ENCODE measurements at places on chromosomes 3 and 15.

DNA sequence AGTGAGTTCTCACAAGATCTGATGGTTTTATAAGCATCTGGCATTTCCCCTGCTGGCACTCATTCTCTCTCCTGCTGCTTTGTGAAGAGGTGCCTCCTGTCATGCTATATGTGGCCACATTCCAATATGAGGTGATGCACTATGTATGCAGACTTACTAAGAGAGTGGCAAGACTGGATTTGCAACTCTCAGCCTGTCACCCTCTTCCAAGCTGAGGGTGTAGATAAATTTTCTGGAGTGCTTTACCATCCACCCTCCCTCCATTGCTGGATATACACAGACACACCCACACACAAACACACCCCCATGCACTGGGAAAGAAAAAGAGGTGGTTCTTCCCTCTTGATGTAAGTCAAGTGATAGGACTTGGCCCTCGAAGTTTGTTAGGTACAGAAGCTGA is 30.2 kb upstream of the CHMP2B start:
- no peak for DNase-seq

- DNase-seq, result no peak
Measured at GRCh38 chr3:12982619-12983101, 90.6 kb downstream of the IQSEC1 start.

DNA sequence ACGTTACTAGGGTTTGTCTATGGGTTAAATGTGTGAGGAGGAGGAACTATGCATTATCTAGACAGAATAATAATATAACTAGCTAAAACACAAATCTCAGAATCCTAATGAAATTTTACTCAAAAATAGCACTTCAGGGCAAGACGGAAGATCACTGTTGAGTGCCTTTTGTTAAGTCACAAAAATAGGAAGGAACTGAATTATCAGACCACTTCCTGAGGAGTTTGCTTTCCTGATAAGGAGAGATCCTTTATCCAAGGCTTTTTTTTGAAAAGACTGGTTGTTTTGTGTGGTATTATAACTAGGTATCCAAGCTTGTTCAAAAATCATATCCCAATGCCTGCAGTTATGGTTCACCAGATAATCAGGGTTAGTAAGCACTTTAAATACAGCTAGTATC is 34.6 kb downstream of the NR2E3 start:
- no peak for DNase-seq

DNA sequence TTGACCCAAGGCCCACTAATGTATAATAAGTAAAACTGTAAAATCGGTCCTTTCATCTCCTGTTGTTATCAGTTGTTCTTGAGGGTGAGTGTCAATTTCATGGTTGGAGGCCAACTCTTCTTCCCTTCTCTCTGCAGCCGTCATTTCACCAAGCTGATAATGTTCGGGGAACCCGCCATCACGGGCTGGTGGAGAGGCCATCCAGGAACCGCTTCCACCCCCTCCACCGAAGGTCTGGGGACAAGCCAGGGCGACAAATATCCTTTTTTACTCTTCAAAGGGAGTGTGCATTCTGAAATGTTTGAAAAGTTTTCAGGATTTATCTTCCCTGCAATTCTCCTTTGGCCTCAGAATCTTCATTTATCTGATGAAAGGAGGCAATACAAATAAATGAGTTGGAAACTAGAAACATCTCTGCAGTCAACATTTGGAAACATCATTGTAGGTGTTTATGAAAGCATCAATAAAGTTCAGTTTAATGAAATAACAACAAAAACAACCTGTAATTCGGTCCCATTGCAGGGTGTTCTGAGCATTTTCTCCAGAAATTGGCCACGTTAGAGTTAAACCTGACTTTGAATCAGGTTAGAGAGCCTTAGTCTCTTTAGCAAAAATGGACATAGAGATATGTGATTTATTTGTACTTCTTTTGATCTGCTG is 63.9 kb downstream of the CRTC3 start:
- no peak for DNase-seq

- no peak for DNase-seq
Measured at GRCh38 chr15:87671289-87671688, 585.2 kb downstream of the NTRK3 start.

DNA sequence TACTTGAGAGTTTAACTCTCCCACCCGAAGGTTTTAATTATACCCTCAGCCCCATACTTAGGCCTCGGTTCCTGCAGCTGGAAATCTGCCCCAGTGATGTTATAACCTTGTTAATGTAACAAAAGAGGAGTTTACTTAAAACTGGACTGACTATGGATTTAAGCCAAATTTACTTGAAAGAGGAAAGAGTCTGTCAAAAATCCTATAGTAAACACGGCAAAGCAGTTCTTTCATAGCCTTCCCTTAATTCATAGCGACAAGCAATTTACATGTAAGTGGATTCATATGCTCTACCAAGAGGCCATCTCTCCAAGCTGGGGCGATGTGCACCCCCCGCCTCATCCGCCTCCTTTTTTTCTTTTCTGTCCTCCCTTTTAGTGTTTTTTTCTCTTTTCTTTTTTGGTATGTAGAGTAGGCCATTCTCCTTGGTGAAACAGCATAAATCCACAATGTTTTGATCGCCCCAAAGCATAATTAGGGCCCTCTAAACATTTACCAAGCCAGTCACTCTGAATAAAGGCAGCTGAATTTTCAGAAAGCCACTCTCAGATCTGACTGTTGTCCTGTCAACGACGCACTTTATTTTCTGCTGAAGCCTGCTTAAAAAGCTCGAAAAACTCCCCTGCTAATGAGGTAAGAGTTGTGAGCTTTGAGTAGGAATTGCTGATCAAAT is 373.1 kb upstream of the WNT5A start:
- no peak for DNase-seq

DNA sequence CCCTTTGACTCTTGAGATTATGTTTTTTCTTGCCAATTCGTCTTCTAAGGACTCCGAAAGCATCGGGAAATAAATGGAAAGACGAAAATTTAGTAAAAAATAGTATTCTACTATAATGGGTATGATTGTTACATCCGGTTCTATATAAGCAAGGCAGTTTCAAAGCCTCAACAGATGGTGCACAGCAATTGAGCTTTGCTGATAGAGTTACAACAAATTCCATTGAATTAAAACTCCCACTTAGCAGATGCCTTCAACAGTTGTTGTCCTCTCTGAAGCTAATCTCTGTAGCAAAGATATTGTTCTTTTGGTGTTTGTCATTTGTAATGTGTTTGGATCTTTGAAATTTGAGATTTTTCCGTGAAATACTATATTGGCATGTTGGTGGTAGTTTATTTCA is 16.1 kb upstream of the GHSR start:
- DNase-seq, result no peak

GRCh38 chr3:184325715-184326369 is 11.4 kb downstream of the EIF4G1 start:
- peak; percentile 31 for DNase-seq

- DNase-seq, result no peak
Measured at GRCh38 chr3:95044101-95044500, 981.2 kb downstream of the NSUN3 start.

GRCh38 chr15:65839354-65839901 is 29.9 kb upstream of the RAB11A start:
- no peak for DNase-seq

- DNase-seq, result no peak
Measured at GRCh38 chr3:86785386-86785785, 205.6 kb downstream of the VGLL3 start.

- DNase-seq, result no peak
Measured at GRCh38 chr3:126021702-126022101, 52.7 kb downstream of the ROPN1B start.

GRCh38 chr3:31196881-31197364 is 302.5 kb upstream of the GADL1 start:
- DNase-seq, result no peak

GRCh38 chr15:38320866-38321265 is 68.2 kb downstream of the SPRED1 start:
- no peak for DNase-seq

GRCh38 chr3:112059497-112059896 is 25.0 kb downstream of the TMPRSS7 start:
- no peak for DNase-seq

GRCh38 chr15:51350723-51351122 is 9.3 kb downstream of the GLDN start:
- no peak for DNase-seq

DNA sequence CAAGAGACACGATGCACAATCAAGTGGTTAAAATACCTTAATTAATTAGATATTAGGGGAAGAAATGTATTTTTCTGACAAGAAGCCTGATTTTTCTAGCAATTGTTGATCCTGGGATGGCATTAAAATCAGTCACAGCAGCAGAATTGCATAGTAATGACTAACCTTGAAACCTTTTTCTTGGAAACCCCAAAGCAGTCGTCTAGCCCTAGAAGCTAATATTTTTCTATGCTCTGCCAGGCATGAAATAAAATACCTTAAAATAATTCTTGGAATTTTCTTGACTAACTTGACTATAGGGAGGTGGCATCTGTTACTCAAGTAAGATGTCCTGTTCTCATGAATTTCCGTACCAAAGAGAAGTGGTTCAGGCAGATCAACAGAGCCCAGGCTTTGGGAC is 204.1 kb downstream of the THRB start:
- DNase-seq, result no peak

DNA sequence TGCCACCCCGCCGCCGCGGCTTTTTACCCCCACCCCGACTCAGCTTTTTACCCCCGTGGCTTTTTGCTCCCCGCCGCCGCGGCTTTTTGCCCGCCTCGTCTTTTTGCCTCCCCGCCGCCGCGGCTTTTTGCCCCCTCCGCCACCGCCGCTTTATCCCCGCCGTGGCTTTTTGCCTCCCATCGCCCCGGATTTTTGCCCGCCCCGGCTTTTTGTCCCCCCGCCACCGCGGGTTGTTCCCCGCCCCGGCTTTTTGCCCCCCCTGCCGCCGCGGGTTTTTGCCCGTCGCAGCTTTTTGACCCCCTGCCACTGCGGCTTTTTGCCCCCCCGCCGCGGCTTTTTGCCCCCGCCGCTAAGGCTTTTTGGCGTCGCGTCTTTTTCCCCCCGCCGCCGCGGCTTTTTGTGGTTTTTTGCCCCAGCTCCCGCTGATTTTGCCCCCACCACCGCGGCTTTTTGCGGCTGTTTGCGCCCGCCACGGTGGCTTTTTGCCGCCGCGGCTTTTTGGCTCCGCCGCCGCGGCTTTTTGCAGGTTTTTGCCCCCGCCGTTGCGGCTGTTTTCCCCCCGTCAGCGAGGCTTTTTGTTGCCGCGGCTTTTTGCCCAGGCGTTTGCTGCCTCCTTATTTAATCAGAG is 597.2 kb downstream of the GOLGA6L6 start:
- no peak for DNase-seq
